ENCODE measurements at places on chromosomes 13 and 19.

GRCh38 chr19:57302020-57302465, 18.2 kb upstream of the ZNF543 start:
- DNase-seq = no peak

DNA sequence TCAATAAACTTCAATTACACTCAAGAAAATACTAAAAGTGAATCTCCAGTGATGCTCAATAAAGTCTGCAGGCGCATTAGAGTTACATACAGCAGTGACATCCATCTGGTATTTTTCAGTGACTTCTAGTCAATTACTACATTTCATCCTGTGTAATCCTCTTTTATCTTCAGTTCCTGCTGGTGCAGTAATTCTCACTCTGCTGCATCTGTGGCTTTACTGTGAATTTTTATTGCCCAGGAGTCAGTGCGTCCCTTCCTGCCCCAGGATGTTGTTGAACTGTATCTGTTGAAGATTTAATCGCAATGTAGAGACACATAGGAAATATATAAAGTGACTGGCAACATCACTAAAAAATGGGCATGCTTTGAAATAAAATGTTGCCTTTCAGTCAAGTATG, 196.3 kb upstream of the TMTC4 start:
- no peak for DNase-seq

DNA sequence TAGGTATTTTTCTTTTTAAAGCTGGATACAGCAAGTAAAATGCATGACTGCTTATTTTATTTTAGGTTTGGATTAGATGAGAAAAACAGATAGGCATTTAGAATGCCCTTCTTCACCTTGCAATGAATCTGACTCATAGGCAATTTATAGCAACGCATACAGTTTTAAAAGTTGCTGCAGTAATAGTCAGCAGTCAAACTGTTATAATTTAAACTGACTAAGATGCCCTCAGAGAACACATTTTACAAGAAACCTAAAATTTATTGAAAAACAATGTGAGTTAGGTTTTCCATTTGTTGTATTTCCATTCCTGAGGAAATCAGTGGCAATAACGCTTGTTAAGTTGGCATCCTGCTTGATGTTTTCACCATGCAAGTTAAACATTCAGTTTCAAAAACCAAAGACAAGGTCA, 1128.2 kb upstream of the PCDH9 start:
- no peak for DNase-seq

GRCh38 chr19:5586300-5587070, 18.7 kb upstream of the TINCR start:
- no peak for DNase-seq

DNA sequence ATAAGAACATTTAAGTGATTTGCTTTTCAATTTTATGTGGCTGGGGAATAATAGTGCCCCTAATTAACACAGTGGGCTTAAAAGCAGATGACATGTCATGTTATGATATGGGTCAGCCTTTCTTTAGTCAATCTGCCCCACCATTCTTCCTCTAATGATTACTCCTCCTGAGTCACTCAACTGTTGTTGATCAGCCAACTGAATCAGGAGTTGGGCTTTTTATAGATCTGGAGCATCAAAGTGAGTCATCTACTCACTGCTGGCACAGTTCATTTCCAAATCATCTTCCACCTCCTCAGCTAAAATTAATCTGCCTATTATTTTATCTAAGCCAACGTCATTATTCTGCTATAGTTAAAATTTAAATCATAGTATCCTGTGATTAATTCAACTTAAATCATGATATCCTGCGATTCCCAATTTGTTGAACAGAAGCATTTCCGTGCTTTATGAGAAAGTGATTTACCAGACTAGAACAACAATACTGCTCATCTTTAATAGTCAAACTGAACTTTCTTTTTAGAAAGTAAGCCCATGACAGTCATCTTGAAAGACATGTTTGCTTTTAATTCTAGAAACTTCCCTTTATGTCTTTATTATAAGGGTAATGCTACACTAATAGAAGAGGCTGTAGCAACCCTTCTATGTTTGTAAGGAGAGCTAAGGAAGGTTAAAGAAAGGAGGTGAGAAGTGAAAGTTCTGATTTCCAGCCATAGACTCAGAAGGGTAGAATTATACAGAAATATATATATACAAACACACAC, 551.4 kb downstream of the TBC1D4 start:
- no peak for DNase-seq

DNA sequence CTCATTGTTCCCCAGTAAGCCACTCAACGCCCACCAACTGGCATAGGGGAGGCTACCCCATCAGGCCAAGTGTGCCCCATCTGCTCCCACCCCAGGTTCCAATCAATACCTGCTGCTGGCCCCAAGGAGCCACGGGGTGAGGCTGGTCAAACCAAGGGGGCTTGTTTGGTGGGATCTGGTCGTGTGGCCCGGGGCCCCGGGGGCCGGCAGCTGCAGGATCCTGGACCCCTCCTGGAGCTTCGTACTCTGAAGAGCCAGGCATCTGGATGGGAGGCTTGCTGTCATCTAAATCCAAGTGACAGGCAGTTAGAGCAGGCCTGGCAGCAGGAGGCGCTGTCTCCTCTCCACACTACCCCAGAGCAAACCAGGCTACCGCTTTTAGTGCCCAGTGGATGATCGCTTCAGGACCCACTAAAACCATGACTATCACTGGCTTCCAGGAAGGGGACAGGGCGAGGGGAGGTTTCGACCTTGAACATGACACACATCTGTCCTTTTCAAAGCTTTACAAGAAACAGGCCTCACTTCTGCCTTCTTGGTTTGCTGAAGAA, 14.2 kb downstream of the CHERP start:
- peak; percentile 63 for DNase-seq

- DNase-seq = no peak
Observed at GRCh38 chr19:437041-437440, 23.8 kb downstream of the SHC2 start.

GRCh38 chr13:57326532-57326931, 159.5 kb downstream of the PRR20E start:
- DNase-seq = no peak

DNA sequence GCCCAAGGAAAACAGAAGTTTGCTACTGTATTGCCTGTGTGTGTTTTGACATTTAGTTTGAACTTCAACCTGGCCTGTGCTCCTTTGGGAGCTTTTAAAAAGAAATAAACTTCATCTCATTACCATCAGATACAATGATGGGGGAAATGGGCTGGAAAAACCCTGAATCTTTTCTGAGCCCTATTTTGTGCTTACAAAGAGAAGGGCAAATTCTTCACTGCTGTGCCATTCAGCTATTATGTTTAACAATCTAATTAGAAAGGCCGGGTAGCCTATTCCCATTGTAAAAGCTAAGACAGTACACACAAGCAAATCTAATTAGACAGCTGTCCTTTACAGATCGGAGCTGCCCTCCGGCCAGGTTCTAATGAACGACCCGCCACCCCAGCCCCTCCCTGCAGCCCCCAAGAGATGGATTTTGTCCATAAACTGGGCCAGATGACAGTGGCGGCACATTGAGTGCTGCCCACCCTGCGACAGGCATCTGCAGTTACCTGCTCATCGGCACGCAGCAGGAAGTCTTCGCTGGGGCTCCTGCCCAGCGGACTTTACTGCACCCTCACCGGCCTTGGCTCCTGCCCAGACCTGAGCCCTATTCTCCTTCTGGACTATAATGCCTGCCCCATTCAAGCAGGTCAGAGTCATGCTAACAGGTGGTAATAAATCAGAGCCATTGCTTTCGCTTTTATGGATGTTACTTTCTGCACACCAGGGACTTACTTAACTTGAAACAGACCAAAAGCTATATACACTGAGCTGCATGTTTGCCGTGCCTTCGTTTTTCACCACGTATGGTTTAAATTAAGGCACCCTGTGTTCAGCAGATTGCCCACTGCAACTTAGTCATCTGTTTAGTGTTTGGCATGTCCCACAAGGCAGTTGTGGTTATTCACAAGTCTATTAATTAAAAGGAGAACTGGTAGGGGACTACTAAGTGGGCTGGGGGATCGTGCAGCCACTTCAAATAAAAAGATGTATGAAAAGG, 549.6 kb downstream of the FGF9 start:
- DNase-seq = peak; percentile 17

DNA sequence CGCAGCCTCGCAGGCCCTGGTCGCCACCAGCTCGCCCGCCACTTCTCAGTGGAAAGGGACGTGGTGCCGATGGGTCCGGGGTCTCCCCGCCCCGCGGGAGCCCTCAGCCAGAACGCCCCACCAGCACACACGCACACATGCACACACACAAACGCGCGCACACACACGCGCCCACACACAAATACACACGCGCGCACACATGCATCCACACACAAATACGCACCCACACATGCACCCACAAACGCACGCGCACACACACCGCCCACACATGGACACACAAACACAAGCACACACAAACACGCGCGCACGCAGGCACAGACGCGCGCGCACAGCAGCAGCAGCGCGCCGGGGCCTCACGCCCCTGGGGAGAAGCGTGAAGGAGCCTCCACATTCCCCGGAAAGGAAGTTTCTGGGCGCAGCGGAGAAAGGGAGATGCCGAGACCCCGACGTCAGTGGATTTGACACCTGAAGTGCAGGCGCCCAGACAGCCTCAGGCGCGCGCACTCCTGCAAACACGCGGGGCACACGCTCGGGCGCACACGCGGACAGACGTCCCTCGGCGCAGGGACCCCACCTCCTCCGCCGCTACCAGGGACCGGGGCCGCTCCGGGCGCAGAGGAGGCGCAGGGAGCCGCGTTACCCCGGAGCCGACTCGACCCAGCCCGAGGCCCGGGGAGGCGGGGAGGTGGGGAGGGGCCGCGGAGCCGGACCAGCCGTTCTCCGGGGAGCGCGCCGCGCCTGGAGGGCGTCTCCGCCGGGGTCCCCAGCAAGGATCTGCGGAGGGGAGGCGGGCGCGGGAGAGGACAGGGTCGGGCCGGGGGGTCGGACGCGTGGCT, 622 bp downstream of the RASA3 start:
- DNase-seq = no peak

DNA sequence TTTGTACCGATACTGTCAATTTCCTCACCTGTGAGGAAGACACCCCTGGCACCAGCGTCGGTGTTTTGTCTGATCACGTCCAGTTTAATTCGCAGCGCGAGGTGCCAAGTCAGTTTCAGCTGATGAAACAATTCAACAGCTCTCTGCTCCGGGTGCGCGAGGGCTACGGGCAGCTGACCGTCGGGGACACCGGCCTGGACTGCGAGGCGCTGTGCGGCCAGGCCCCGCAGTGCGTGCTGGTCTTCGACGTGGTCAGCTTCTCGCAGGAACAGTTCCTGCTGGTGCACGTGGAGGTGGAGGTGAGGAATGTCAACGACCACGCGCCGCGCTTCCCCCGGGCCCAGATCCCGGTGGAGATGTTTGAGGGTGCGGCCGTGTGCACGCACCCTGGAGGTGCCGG, 171.5 kb downstream of the OLFM4 start:
- no peak for DNase-seq

GRCh38 chr19:418761-419671, 10.1 kb upstream of the C2CD4C start:
- DNase-seq = peak; percentile 12

DNA sequence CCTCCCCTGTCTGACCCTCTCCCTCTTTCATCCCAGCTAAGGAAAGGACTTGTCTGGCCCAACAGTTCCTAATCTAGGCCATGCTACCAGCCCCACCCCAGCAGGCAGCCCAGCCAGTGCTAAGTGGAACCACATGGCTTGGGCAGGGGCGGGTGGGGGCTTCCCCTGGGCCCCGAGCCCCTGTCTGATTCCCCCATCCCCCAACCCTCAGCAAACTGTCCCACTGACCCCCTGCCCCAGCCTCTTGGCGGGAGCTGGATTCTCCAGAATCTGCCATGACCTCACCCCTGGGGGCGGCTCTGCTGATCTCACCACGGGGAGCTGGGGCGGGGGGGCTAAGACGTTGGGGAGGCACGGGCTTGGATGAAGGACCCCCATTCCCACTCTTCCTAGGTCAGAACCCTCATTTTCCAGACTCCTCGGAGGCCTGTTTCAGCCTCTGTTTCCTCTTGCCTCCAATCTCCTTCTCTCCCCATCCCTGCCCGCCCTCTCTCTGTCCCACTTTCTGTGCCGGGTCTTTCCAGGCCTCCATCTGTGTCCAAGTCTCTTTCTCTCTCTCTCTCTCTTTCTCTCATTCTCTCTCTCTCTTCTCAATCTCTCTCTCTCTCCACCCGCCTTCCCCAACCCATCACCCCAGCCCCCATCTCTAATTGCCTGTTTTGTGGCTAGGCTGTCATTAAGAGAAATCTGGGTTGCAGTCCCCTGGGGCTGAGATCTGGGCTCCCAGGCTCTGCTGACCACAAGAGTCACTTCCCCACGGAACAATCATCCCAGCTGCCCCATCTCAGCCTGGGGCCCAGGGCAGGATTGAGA, 2.7 kb downstream of the COL5A3 start:
- no peak for DNase-seq

- DNase-seq = no peak
Observed at GRCh38 chr13:73902296-73902695, 231.9 kb downstream of the KLF12 start.

- DNase-seq = no peak
Observed at GRCh38 chr13:73465617-73465971, 406.8 kb downstream of the KLF5 start.

DNA sequence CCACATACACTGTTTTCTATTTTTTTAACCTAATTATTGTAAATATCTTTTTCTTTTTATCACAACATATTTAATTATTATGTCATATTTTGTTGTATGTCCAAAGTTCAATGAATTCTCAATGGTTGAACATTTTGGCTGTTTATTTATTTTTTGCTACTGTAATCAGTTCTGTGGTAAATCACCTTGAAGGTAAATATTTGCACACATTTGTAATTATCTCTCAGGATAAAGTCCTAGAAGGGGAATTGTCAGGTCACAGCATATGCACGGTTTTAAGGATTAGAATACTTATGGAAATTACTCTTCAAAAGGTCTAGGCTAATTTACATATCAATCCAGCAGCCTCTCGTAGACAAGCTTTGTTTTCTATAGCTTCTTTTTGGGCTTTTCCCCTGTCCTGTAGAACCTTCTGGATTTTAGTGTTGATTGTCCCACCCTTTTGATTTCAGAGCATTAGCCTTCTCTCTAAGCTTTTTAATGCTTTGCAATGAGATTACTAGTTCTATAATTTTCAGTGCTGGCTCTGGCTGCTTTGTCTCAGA, 362.6 kb downstream of the KCNRG start:
- DNase-seq = no peak

GRCh38 chr13:93982179-93982918, 497.1 kb downstream of the DCT start:
- no peak for DNase-seq

- no peak for DNase-seq
Observed at GRCh38 chr13:97539651-97540610, 106.0 kb downstream of the RAP2A start.

- DNase-seq = peak; percentile 21
Observed at GRCh38 chr13:78659732-78660494, 958 bp upstream of the OBI1 start.

DNA sequence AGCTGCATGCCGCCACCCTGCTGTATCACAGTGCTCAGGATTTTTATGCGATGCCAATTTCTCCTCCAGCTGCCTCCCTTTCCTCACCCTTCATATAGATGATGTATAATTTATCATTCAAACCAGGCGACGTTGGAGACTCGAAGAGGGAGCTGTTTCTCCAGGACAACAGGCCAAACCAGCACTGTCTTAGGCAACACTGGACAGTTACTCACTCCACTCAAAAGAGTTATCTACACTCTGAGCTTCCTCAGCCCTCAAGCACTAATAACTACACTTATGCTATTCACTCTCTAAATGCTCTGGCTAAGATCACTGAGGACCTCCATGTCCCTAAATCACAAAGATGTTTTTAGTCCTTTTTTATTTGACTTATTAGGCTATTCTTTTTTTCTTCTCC, 87.3 kb upstream of the RFC3 start:
- DNase-seq = no peak

Data from glutamatergic neuron (in vitro differentiated cells).